ENCODE measurements at places on chromosomes 16 and 17.

DNA sequence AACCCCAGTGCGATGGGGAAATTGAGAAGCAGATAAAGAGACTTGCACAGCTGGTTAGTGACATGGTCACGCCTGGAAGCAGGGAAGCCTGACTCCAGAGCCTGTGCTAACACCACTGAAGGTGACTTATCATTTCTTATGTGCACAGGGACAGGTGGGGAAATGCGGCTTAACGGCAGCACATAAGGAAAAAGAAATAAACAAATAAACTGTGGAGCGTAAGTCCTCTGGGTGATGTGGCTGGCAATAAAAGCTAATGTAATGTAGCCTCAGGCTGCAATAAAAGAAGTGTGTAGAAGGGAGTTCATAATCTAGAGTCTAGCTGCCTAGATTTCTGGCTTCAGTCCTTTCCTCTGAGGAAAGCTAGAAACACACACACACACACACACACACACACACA is 10.6 kb downstream of the CDH11 start:
- no peak for DNase-seq

GRCh38 chr16:30470632-30470995 is 1.9 kb upstream of the ITGAL start:
- no peak for DNase-seq

DNA sequence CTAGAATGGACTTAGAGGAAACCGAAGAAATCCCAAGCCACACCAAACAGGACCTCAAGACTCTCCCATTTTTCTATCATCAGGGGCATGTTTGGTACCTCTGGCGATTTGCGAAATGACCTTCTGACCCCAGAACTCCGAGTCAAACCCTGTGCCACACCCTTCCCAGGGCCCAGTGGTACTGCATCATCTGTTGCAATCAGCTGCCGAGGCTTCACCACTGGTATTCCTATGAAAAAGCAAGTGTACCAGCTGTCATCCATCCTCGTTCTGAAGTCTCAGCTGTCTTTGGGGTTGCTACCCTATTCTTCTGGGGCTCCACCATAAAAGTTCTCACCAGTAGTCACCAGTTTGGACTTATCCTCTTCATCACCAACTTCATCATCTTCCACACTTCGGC is 2.3 kb upstream of the RSKR start:
- DNase-seq, result no peak

- no peak for DNase-seq
Observed at GRCh38 chr17:39352511-39352910, 48.9 kb downstream of the FBXL20 start.

DNA sequence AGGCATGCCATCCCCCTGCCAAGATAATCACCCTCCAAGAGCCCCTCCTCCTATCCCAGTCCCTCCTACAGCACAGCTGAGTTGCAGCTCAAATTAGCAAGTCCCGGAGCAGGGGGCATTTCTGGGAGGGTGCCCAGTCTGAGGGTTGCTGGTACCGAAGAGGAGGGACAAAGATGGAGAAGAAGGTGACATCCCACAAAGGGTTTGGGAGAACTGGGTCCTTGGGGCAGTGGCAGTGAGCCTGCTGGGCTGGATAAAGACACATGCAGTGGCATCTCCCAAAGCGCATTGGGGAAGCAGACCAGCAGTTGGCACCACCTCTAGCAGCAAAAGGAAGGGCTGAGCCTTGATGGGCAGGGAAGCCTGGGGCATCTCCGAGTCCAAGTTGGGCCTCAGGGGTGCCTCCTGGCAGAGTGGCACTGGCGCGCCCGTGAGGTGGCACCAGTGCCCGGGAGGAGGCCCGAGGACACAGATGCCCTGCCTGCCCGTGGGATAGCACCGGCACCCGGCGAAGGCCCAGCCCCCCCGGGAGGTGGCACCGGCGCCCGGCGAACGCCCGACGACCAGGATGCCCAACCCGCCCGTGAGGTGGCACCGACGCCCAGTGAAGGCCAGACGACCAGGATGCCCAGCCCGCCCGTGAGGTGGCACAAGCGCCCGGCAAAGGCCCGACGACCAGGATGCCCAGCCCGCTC is 622 bp downstream of the TOM1L2 start:
- DNase-seq, result no peak

- no peak for DNase-seq
Observed at GRCh38 chr16:70713342-70713741, 27.5 kb upstream of the MTSS2 start.

- no peak for DNase-seq
Observed at GRCh38 chr16:65272699-65273414, 151.0 kb upstream of the CDH11 start.

GRCh38 chr17:57567251-57567650 is 177.8 kb downstream of the CCDC182 start:
- DNase-seq, result peak; percentile 99

- no peak for DNase-seq
Observed at GRCh38 chr16:1918351-1919326, at the start of gene HS3ST6. Gene HS3ST6 (minus strand): TSS chr16:1918415. CDS start chr16:1918323, 92 bp downstream.

DNA sequence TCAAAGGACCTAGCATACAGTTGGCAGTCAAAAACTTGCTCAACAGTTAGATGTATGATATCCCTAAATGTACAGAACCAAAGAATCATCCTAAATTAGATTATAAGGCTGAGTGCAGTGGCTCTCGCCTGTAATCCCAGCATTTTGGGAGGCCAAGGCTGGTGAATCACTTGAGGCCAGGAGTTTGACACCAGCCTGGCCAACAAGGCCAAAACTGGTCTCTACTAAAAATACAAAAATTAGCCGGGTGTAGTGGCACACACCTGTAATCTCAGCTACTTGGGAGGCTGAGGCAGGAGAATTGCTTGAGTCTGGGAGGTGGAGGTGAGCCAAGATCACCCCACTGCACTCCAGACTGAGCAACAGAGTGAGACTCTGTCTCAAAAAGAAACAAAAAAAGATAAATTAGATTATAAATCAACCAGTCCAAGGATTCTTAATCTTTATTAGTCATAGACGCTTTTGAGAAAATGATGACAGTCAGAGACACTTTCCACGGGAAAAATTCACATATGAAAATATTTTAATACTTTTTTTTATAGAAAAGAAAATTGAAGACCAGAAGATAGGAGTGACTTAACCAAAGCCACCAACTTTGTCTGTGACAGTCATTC is 77.6 kb downstream of the MMD start:
- DNase-seq, result no peak

DNA sequence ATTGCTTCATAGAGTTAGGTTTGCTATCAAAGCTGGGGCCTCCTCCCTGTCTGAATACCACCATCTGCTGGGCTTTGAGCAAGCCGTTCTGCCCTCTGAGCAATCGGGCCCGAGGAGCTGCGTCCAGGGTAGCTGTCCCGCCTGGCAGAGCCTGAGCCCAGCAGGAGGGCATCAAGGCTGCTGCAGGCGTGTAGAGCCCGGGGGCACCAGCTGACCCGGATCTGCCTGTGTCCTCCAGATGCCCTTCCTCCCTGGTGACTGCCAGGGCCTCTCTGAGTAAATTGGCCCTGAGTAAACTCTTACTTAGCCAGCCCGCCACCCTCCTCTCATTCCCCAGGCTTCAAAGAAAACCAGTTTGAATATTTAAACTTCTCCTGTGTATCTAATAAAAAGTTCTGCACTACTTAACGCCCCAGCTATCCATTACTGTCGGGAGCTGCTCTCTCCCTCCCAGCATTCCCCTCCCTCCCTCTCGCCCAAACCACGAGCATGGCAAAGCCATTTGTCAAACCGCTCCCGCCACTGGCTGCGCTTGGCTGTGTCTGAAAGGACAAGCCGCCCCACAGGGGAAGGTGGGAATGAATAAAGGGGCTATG is 16.4 kb downstream of the CDK5RAP3 start:
- DNase-seq, result no peak

GRCh38 chr17:4718276-4718675 is 7.8 kb downstream of the ARRB2 start:
- no peak for DNase-seq

GRCh38 chr16:1300664-1301476 is 8.6 kb upstream of the UBE2I start:
- DNase-seq, result no peak

- peak; percentile 0 for DNase-seq
Observed at GRCh38 chr17:53150101-53150698, 672.5 kb upstream of the KIF2B start.

GRCh38 chr16:50722960-50723359 is 18.9 kb upstream of the CYLD start:
- no peak for DNase-seq

DNA sequence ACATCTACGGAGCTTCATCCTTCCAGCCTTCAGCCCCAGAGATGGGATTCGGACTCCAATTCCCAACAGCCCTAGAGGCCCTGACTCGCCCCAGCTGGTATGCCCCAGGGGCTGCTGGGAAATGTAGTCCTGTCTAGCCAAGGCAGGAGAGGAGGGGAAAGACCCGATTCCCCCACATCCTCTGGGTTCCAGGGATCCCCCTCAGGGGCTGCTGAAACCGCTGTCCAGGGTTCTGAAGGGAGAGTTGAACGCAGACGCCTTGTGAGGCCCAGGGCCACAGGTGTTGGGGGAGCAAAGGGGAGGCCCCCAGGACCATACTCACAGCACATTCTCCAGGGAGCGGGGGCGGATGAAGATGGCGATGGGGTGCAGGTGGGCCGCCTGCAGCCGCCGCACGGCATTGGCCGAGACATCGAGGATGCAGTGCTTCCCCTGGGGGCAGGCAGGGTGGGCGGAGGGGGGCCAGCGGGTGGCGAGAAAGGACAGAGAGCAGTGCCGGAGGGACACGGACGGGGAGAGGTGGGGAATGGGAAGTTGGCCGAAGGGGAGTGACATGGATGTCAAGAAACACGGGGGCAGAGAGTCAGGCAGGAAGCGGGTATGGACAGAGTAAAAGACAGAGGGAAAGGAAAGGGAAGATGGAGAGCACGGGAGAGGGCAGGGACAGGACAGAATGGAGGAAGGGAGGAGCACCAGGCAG is 12.6 kb upstream of the ASGR1 start:
- no peak for DNase-seq

GRCh38 chr16:88785106-88785924 is at the start of gene PIEZO1:
Gene PIEZO1 (minus strand): TSS chr16:88785220. CDS start chr16:88784964, 256 bp downstream.
- DNase-seq, result no peak

DNA sequence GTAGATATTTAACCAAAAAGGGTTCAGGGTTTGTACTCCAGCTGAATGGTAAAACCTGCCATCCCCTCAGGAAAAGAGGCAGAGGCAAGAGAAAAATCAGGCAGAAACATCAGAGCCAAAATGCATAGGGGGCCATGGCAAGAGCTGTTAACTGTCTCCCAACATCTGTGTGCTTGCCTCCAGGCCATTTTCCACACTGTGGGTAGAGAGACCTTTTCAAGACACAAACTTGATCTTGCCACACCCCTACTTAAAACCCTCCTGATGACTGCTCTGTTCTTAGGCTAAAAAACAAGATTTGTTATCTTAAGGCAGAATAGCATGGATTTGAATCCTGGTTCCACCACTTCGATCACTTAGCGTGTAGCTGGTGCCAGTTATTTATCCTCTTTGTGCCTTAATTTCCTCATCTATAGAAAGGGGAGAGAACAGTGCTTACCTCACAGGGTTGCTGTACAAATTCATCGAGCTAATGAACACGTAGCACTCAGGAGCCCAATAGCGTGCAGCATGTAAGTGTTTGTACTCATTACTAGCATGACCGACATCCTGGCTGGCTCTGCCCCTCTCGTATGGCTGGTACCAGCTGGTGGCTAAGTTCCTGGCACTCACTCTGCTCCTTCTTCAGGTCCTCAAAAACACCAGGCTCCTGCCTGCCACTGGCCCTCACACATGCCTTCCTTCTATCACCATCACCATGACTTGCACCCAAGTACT is 25.8 kb downstream of the STAT3 start:
- DNase-seq, result no peak

DNA sequence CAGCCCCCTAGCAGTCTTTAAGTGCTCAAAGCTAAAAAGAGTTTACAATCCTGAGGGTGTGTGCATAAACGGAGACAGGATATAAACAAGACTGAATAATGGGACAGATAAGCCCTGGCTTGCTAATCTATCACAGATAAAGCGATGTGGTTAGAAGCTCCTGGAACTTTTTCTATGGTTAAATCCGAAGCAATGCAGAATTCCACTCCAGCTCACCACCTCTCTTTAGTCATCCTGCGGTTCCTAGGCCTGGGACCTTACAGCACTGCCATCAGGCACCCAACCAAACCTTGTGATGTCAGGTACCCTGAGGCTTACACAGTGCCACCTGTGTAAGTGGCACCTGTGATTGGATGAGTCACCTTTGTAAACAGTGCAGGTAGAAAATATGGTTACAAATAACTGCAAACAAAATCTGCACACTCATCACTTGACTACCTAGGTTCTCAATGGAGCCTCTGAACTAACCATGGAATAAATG is 31.5 kb upstream of the B4GALNT2 start:
- no peak for DNase-seq

GRCh38 chr17:49223517-49224197 is 6.9 kb downstream of the PHOSPHO1 start:
- peak; percentile 42 for DNase-seq

DNA sequence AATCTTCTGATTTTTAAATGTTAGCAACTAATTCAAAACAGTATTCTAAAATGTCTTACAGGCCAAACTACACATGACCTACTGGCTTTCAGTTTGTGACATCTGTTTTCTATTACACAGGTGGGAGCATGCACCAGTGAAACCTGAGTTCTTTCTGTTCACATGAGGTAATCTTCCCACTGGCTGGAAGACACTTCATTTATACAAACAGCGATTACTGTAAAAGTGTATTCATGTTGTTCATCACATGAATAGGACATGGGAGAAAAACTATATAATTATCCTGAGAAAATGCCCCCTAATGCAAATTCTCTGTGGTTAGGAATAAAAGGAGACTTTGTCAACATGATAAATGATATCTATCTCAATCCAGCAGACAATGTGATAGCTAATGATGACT is 11.1 kb upstream of the PIK3R5 start:
- DNase-seq, result peak; percentile 2

DNA sequence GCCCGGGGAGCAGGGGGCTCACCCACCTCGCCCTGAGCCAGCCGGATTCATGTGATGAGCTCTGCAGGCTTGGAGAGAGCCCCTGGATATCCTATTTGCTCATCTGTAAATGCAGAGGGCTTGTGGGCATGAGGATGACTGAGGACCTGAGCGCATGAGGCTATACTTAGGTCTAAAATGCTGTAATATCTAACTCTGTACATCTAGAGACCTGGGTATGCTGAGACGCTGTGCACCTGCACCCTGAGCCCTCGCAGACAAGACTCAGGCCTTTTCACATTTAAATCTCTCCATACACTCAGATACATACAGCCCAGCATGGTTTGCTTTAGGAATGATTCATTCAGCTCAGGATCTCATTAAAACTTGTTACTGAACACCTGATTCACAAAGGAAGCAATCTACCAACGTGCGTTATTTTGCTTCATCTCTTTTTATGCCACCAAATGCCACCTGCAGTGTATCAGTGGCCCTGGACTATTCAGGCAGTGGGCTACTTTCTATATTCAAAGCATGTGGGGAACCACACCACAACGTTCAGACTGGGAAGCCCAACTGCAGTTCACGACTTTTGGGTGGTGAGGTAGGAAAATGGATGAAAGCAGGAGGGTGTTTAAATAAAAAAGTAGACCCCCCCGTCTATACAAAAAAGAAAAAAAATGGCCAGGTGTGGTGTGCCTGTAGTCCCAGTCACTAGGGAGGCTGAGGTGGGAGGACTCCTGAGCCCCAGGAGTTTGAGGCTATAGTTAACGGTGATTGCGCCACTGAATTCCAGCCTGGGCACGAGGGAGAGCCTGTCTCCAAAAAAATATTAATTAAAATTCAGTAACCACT is 12.0 kb downstream of the USP7 start:
- no peak for DNase-seq
